ENCODE measurements at places on chromosomes 13 and 19. TPM values are rescaled to one million over a fixed set of nuclear protein-coding genes. Genes with fewer than 3 reads are reported as not detected.

Gene KCNRG
- total RNA-seq, result 0.18 TPM

DNA sequence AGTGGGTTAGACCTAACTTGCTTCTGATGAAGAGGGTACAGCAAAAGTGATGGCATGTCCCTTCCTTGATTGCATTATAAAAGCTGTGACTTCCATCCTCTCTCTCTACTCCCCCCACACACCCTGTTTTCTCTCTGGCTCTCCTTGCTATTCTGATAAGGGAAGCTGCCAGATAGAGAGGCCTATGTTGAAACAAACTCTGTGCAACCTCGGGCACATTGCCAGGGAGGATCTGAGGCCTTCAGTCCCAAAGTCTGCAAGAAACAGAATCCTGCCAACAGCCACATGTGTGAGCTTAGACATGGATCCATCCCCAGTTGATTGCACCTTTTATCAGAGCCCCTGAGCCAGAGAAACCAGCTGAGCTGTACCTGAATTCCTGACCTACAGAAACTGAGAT, 44.8 kb upstream of the ARGLU1 start:
- no peaks in the 10 kb centered on the region for H3K4me1 ChIP-seq
- no peak overlapping the region for H3K4me3 ChIP-seq
- peaks cover 10% of the 10 kb centered on the region for H3K27me3 ChIP-seq
- H3K27ac ChIP-seq, result no peak overlapping the region
- H3K36me3 ChIP-seq, result no peaks in the 10 kb centered on the region
- DNase-seq, result no peak

DNA sequence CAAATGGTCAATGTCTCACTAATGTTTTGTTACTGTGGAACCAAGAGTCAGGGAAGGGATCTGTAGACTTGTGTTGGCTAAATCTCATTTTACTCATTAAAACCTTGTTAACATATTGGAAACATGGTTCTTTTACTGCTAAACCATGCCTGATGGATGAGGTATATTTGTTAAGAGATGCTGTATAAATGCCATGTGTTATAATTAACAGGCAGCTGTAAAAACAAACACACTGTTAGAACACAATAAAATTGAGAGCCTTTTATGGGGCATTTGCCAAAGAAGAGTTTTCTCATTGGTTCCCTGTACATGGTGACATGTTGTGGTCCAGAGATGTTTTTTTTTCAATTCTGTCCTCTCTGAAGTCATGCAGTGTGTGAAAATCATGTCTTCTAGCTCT, 121.9 kb downstream of the ESD start:
- no peaks in the 10 kb centered on the region for H3K27me3 ChIP-seq
- H3K27ac ChIP-seq, result no peak overlapping the region
- no peak overlapping the region for H3K4me3 ChIP-seq
- DNase-seq, result no peak
- peaks cover 18% of the 10 kb centered on the region for H3K36me3 ChIP-seq

DNA sequence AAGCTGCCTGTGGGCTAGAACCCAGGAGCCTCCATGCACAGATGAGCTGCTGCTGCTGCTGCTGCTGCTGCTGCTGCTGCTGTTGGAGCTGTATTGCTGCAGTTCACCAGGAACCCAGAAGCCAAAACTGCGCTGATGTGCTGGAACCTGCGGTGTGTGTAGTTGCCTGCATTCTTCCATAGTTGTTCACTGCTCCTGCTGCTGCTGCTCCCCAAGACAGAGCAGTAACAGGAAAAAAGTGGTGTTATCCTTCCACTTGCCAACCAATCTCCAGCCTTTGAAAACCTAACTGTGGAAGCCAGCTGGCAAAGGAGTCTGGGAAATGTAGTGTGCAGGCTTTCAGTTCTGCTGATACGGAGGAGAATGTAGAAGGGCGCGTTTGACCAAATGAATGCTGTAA, 37.9 kb downstream of the ARHGAP35 start:
- no peaks in the 10 kb centered on the region for H3K27me3 ChIP-seq
- H3K4me3 ChIP-seq, result no peak overlapping the region
- no peaks in the 10 kb centered on the region for H3K36me3 ChIP-seq

GRCh38 chr13:75715601-75716523, 79.7 kb downstream of the LMO7 start:
- H3K36me3 ChIP-seq, result no peaks in the 10 kb centered on the region
- H3K27ac ChIP-seq, result no peak overlapping the region
- peak; percentile 47 for DNase-seq
- H3K27me3 ChIP-seq, result no peaks in the 10 kb centered on the region
- H3K4me3 ChIP-seq, result no peak overlapping the region

Gene TINCR
- total RNA-seq, result 0.50 TPM

- no peaks in the 10 kb centered on the region for H3K27me3 ChIP-seq
- H3K27ac ChIP-seq, result no peak overlapping the region
- H3K36me3 ChIP-seq, result no peaks in the 10 kb centered on the region
- no peak overlapping the region for H3K4me3 ChIP-seq
Measured at GRCh38 chr13:82963226-82964099, 918.8 kb downstream of the SLITRK1 start.

DNA sequence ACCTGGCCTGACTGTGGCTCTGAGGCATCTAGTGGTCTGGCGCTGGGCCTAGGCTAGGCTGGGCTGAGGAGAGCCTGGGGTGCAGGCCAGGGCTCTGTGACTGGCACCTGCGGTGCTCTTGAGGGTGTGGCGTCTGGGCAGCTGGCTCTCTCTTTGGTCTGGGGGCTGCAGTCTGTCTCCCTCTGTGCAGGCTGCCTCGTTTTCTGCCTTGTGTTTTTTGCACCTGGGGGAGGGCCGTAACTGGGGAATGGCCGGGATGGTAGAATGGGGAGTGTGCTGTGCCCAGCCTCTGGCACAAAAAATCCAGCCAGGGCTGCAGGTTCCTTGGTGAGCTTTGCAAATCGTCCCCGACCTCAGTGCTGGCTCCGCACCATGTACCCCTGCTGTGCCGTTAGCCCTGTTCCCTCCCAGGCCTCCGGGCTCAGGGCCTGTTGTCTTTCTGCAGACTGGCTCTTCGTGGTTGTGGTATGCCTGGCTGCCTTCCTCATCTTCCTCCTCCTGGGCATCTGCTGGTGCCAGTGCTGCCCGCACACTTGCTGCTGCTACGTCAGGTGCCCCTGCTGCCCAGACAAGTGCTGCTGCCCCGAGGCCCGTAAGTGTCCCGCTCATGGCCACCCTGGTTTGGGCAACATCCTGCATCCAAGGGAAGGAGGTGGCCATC, 6.5 kb upstream of the USF2 start:
- no peaks in the 10 kb centered on the region for H3K27me3 ChIP-seq
- H3K4me3 ChIP-seq, result no peak overlapping the region
- no peak for DNase-seq
- peaks cover 7% of the 10 kb centered on the region for H3K36me3 ChIP-seq

Gene ZNF433
- total RNA-seq, result 1.5 TPM

DNA sequence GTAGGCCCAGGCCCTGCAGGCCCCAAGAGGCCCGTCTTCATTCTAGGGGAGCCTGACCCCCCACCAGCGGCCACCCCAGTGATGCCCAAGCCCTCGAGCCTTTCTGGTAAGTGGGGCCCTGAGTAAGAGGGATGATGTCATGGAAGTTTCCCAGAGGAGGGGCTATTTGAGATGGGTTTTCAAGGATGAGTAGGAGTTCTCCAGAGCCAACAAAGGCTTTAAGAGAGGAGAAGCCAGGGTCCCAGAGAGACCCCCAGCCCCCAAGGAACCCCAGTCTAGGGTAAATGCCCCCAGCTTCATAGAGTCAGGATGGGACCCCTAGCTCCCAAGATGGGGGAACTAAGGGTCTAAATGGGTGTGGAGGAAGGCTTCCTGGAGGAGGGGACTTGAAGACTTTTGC, 9.1 kb upstream of the PIK3R2 start:
- no peak for DNase-seq
- H3K4me3 ChIP-seq, result no peak overlapping the region
- H3K27me3 ChIP-seq, result no peaks in the 10 kb centered on the region
- peaks cover 39% of the 10 kb centered on the region for H3K36me3 ChIP-seq
- H3K27ac ChIP-seq, result no peak overlapping the region
- no peaks in the 10 kb centered on the region for H3K4me1 ChIP-seq

- no peaks in the 10 kb centered on the region for H3K4me1 ChIP-seq
- no peaks in the 10 kb centered on the region for H3K27me3 ChIP-seq
- no peak overlapping the region for H3K4me3 ChIP-seq
- no peak overlapping the region for H3K27ac ChIP-seq
Measured at GRCh38 chr13:90365130-90365529, 982.4 kb upstream of the MIR17HG start.

DNA sequence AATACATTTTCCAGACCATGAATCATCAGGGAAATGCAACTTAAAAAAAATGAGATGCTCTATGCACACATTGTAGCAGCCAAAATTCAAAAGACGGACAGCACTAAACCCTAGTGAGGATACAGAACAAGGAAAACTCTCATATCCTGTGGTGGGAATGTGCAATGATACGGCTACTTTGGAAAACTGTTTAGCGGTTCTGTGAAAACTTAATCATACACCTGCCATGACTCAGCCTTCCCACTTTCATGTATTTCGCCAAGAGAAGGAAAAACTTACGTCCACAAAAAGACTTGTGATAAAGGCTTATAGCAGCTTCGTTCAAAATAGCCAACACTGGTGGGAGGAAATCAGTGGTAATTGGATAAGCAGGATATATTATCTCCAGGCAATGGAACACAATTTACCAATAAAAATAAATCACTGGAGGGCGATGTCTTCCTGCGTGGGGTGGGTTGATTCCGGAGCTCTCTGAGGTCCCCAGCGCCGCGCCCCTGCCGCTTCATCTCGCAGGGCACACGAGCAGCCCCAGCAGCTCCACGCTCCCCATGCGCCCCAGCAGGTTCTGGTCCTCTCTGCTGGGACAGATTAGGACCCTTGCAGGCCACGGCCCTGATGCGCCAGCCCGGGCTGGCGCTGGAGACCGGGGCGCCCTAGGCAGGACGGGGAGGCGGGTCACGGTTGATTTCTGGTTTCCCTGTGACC, 97.2 kb upstream of the ARHGEF7 start:
- peaks cover 7% of the 10 kb centered on the region for H3K27me3 ChIP-seq
- no peak for DNase-seq
- no peak overlapping the region for H3K27ac ChIP-seq
- H3K4me3 ChIP-seq, result no peak overlapping the region
- H3K36me3 ChIP-seq, result peaks cover 2% of the 10 kb centered on the region

DNA sequence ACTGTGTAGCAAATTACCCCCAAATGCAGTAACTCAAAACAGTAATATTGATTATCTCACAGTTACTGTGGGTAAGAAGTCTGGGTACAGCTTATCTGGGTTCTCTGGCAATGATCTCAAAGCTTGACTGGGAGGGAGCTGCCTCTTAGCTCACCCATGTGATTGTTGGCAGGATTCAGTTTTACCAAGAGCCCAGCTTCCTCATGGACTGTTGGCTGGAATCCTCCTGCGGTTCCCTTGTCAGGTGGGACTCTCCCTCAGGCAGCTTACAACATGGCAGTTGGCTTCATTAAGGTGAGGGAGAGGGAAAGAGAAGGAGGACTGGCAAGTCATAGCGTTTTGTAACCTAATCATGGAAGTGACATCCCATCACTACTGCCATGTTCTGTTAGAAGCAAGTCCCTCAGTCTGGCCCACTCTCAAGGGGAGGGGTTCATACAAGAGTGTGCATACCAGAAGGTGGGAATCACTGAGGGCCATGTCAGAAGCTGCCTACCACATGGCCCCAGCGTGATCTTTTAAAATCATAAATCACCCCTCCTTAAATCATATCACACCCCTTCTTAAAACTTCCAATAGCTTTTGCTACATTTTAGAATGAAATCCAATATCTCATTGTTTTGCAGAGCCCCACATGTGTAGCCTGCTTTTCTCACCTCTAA, 108.1 kb downstream of the OLFM4 start:
- no peaks in the 10 kb centered on the region for H3K36me3 ChIP-seq
- H3K4me1 ChIP-seq, result no peaks in the 10 kb centered on the region
- DNase-seq, result no peak
- H3K27ac ChIP-seq, result no peak overlapping the region

- peaks cover 49% of the 10 kb centered on the region for H3K4me1 ChIP-seq
- DNase-seq, result no peak
- no peaks in the 10 kb centered on the region for H3K27me3 ChIP-seq
- peaks cover 26% of the 10 kb centered on the region for H3K36me3 ChIP-seq
Measured at GRCh38 chr19:6250909-6251308, 28.9 kb downstream of the MLLT1 start.

Gene CDX2
- not detected for total RNA-seq

GRCh38 chr19:11251650-11252314, 10.5 kb downstream of the DOCK6 start:
- no peaks in the 10 kb centered on the region for H3K36me3 ChIP-seq
- DNase-seq, result no peak
- H3K27ac ChIP-seq, result no peak overlapping the region

DNA sequence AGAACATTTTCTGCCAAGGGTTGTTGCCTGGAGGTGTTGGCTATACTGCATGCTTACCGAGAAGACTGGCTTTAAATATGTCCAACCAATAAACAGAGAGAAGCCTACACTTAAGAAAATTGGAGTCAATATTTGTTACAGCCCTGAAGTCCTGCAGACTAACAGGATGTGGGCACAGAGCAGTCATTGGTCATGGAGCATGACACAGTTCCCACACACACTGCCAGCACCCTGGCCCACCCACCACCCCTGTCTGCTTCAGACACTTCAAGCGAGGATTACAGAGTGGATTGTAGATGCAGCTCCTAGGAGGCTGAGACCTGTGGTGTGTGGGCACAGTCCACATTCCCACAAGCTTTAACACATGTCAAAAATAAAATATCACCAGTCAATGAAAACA, 21.0 kb upstream of the SERP2 start:
- no peak for DNase-seq
- H3K4me1 ChIP-seq, result peaks cover 7% of the 10 kb centered on the region
- H3K4me3 ChIP-seq, result no peak overlapping the region
- H3K27me3 ChIP-seq, result peaks cover 4% of the 10 kb centered on the region

DNA sequence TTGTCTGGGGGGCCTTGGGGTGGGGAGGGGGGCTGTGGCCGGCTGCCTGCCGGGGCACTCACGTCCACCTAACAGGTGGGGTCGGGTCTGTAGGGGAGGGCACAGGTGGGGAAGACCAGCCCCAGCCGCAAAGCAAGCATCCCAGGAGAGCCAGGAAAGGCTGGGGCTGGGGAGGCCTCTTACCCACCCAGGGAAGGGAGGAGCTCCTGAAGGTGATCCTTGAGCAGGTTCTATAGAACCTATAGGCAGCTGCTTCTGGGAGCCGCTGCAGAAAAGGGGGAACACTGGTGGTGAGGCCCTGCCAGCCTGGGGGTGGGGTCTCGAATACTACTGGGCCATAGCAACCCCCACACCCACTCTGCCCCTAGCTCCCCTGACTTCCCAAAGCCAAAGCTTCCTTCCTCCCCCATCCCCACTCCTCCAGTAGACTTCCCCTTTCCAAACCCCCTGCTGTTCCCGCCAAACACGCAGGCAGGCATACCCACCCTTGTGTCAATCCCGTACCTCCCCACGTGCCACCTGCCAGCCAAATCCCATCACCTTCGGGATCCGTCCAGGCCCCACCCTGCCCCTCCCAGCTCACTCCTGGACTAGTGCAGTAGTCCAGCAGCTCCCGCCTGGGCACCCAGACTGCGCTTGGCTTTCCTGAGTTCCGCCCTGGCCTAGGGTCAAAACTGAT, 5.6 kb downstream of the KLF16 start:
- no peaks in the 10 kb centered on the region for H3K27me3 ChIP-seq
- peaks cover 57% of the 10 kb centered on the region for H3K4me1 ChIP-seq
- no peak for DNase-seq
- H3K36me3 ChIP-seq, result peaks cover 13% of the 10 kb centered on the region
- peak overlapping the region; percentile 68 for H3K4me3 ChIP-seq
- H3K27ac ChIP-seq, result peak overlapping the region; percentile 79

GRCh38 chr13:81247711-81248110, 906.8 kb upstream of the SPRY2 start:
- no peak for DNase-seq
- no peaks in the 10 kb centered on the region for H3K36me3 ChIP-seq
- no peak overlapping the region for H3K4me3 ChIP-seq
- no peaks in the 10 kb centered on the region for H3K27me3 ChIP-seq
- no peak overlapping the region for H3K27ac ChIP-seq
